ENCODE measurements at places on chromosomes 12 and 14.
A peak's percentile ranks its signal among the peaks of the same experiment; 100 is the strongest.

- H3K27me3 ChIP-seq = no peaks in the 10 kb centered on the region
- no peak overlapping the region for H3K27ac ChIP-seq
- no peaks in the 10 kb centered on the region for H3K4me1 ChIP-seq
- H3K4me3 ChIP-seq = no peak overlapping the region
- DNase-seq = no peak
These were observed 16.3 kb upstream of the RNF34 start for GRCh38 chr12:121383601-121384021.

GRCh38 chr12:103397536-103397935, 98.2 kb downstream of the C12orf42 start:
- no peak overlapping the region for H3K27ac ChIP-seq
- no peak overlapping the region for H3K4me3 ChIP-seq
- H3K36me3 ChIP-seq = peaks cover 7% of the 10 kb centered on the region
- H3K4me1 ChIP-seq = no peaks in the 10 kb centered on the region
- H3K27me3 ChIP-seq = no peaks in the 10 kb centered on the region

DNA sequence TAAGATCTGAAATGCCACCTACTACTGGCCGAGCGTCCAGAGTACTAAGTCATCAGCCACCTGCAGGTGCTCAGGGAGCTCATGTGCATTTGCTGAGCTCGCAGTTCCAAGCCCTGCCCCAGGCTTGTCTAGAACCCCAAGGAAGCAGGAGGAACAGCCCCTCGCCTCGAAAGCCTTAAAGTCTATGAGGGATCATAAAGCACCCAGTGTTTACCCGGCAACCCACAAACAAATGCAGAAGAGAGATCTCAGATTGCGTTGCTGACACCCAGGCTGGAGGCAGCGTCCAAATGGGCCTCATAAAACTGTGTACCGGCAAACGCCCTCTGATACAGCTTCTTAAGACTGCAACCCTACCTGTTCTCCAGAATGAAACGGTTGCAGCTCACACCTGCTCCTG, 6.8 kb downstream of the KDM2B start:
- no peaks in the 10 kb centered on the region for H3K27me3 ChIP-seq
- H3K36me3 ChIP-seq = peaks cover 14% of the 10 kb centered on the region
- peaks cover 7% of the 10 kb centered on the region for H3K4me1 ChIP-seq
- H3K4me3 ChIP-seq = no peak overlapping the region

- H3K36me3 ChIP-seq = peaks cover 24% of the 10 kb centered on the region
- peaks cover 1% of the 10 kb centered on the region for H3K27me3 ChIP-seq
These were observed 1.8 kb upstream of the PARP2 start for GRCh38 chr14:20341646-20342045.

DNA sequence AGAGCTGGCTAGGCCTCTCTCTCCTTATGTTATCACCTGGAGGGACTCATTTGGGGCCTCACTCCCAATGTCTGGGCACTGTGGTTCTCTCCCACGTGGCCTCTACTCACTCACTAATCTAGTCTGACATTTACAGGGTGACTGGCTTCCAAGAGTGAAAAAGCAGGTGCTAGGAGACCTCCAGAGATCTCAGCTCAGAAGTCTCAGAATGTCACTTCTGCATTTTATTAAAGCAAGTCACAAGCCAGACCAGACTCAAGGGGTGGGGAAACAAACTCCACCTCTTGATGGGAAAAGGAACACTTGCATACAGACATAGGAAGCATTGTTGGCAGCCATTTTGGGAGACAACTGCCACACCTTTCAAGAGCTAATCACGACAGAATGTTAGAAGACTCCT, 175.9 kb downstream of the MON2 start:
- no peak overlapping the region for H3K27ac ChIP-seq
- H3K4me1 ChIP-seq = peaks cover 31% of the 10 kb centered on the region
- H3K4me3 ChIP-seq = no peak overlapping the region

- no peak for DNase-seq
- peaks cover 34% of the 10 kb centered on the region for H3K4me1 ChIP-seq
- no peaks in the 10 kb centered on the region for H3K27me3 ChIP-seq
- H3K27ac ChIP-seq = no peak overlapping the region
- H3K36me3 ChIP-seq = no peaks in the 10 kb centered on the region
- no peak overlapping the region for H3K4me3 ChIP-seq
These were observed 156.6 kb downstream of the DAD1 start for GRCh38 chr14:22432348-22432976.

DNA sequence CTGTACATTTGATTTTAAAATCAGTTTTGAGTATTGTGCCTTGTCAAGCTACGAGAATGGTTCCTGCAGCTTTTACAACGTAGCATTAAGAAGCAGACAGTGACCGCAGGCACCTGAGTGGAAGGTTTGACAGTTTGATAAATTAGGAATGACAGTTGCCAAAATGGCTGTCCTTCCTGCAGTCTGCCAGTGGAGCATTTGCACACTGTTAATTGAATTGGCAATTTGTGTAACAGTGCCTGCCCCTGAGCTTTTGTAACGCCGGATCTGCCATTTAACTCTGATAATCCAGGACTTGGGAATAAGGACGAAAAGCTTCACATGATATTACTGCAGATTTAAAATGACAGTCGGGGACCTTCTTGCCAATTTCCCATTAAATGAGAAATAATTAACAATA, 385.3 kb downstream of the NPAS3 start:
- DNase-seq = no peak
- no peak overlapping the region for H3K4me3 ChIP-seq
- H3K4me1 ChIP-seq = no peaks in the 10 kb centered on the region
- H3K27me3 ChIP-seq = no peaks in the 10 kb centered on the region
- H3K27ac ChIP-seq = no peak overlapping the region
- no peaks in the 10 kb centered on the region for H3K36me3 ChIP-seq

- DNase-seq = no peak
- H3K4me1 ChIP-seq = peaks cover 21% of the 10 kb centered on the region
- H3K36me3 ChIP-seq = peaks cover 24% of the 10 kb centered on the region
These were observed 33.9 kb downstream of the FBXO33 start for GRCh38 chr14:39398382-39398781.

DNA sequence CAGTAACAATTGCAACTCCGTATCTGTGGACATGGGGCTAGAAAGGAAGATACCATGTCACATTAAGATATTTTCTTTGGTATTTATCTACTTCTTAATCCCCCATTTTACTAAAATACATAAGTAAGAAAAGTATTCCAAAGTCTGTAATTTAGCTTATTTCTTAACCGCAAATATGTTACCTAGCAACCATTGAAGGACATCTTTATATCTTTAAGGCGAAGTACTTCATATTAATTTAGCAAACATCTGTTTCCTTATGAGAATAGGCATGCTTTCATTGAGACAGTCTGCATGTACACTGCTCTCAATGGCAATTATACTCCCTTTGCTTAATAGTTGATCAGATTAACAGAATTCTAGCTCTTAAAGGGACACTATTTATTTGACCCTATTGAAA, 88.8 kb downstream of the NAV3 start:
- DNase-seq = no peak
- H3K4me1 ChIP-seq = no peaks in the 10 kb centered on the region
- H3K27me3 ChIP-seq = no peaks in the 10 kb centered on the region
- H3K27ac ChIP-seq = no peak overlapping the region

- H3K4me1 ChIP-seq = peaks cover 41% of the 10 kb centered on the region
- peak overlapping the region; percentile 99 for H3K4me3 ChIP-seq
- peaks cover 45% of the 10 kb centered on the region for H3K36me3 ChIP-seq
- H3K27ac ChIP-seq = peak overlapping the region; percentile 99
These were observed 399 bp downstream of the NCAPD2 start for GRCh38 chr12:6494258-6494743.

DNA sequence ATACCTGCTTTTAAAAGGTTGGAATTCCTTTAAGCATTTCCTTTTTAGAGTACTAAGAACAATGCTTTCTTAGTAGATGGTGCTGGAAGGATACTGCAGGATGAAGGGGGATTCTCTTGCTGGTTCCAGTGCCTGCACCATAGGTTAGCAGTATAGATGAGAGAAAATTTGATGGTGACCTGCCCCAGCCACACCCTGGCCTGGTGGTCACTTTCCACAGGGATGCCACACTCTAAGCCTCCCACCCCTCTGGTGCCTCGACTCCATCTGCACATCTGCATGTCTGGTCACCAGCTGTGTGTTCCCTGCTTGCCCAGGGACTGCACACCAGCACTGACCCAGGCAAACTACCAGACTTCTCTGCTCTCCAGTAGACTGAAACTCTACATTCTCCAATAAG, 19.1 kb downstream of the SLC2A3 start:
- no peak for DNase-seq
- no peaks in the 10 kb centered on the region for H3K27me3 ChIP-seq
- peaks cover 25% of the 10 kb centered on the region for H3K4me1 ChIP-seq
- H3K27ac ChIP-seq = no peak overlapping the region
- H3K4me3 ChIP-seq = no peak overlapping the region

DNA sequence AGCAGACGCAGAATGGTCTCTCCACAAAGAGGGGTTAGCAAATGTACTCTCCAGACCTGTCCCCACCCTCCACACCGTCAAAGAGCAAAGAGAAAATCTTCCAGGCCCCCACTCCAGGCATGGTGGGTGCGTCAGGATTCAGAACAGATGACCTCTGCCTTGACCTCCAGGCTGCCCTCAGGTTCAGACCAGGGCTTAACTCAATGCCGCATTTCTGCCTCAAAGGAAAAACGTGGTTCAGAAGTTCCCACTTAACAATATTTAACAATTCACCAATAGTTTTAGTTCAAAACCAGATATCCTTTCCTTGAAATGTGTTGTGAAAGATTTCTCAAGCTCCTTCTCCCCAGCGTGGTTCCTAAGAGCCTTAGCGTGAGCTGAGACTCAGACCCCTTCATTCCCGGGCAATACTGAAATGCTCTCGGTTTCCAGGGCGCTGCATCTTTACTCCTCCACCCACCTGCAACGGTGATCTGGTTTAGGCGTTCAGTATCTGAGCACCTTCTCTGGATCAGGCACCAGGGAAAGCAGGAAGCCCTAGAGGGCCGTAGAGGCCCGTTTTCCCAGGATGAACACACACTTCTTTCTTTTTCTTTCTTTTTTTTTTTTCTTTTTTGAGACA, 22.9 kb downstream of the HSP90AA1 start:
- H3K4me3 ChIP-seq = no peak overlapping the region
- no peaks in the 10 kb centered on the region for H3K27me3 ChIP-seq
- peaks cover 6% of the 10 kb centered on the region for H3K4me1 ChIP-seq
- H3K27ac ChIP-seq = no peak overlapping the region

DNA sequence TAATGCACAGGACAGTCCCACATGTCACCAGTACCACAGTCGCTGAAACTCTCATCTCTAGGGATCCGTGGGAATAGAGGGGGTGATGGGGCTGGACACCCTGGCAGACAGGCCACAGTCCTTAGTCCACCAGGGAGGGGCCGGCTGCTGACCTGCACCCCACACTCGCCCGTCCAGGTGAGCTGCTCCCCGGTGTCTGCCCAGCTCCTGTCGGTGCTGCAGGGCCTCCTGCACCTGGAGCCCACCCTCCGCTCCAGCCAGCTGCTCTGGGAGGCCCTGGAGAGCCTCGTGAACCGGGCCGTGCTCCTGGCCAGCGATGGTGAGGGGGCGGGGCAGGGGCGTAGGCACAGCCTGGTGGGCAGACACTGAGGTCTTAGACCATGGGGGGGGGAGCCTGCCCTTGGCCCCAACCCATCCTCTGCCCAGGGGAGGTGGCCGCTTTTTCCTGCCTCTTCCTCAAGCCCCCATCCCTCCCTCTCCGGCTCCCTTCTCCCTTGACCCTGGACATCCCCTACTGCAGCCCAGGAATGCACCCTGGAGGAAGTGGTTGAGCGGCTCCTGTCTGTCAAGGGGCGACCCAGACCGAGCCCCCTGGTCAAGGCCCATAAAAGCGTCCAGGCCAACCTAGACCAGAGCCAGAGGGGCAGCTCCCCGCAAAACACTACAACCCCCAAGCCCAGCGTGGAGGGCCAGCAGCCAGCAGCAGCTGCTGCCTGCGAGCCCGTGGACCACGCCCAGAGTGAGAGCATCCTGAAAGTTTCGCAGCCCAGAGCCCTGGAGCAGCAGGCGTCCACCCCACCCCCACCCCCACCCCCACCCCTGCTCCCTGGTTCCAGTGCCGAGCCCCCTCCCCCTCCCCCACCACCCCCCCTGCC, 17.1 kb upstream of the ADSS1 start:
- no peak overlapping the region for H3K27ac ChIP-seq
- peaks cover 8% of the 10 kb centered on the region for H3K36me3 ChIP-seq
- DNase-seq = no peak
- H3K4me1 ChIP-seq = no peaks in the 10 kb centered on the region
- H3K4me3 ChIP-seq = no peak overlapping the region

DNA sequence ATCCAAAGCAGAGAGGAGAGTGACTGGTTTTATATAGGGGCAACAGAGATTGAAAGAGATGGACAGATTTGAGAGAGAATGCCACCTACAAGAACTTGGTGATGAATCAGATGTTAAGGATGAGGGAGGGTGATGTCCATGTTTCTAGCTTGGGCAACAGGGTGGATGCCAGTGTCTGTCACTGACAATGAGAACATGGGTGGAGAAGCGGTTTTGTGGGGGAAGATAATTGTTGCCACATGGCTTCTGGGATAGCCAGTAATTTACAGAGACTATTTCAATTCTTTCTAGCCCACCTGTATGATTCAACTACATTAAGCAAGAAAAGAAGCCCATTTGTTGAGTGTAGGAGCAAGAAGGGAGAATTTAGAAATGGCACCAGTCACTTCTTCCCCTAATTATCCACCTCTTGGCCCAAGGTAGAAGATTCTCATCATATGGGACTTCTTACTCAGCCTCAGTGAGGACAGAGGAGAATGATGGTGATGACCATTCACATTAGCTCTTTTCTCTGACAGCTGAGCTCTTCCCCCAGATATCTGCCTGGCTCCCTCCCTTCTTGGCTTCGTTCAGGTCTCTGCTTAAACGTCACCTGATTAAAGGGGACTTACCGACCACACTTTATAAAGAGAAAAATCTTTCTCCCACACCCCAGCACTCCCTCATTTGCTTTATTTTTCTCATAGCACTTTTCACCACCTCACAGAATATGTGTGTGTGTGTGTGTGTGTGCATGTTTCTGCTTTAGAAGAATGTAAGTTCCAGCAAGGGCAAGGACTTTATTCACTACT, 117.8 kb downstream of the DUSP6 start:
- peaks cover 4% of the 10 kb centered on the region for H3K36me3 ChIP-seq
- H3K4me3 ChIP-seq = no peak overlapping the region
- peaks cover 54% of the 10 kb centered on the region for H3K4me1 ChIP-seq
- no peak for DNase-seq
- no peaks in the 10 kb centered on the region for H3K27me3 ChIP-seq
- no peak overlapping the region for H3K27ac ChIP-seq

GRCh38 chr12:41932470-41932991, 212.1 kb downstream of the GXYLT1 start:
- peak; percentile 20 for DNase-seq
- peaks cover 34% of the 10 kb centered on the region for H3K27me3 ChIP-seq
- peak overlapping the region; percentile 75 for H3K4me3 ChIP-seq
- H3K27ac ChIP-seq = no peak overlapping the region
- H3K36me3 ChIP-seq = no peaks in the 10 kb centered on the region

GRCh38 chr14:93959239-93960107, 16.9 kb downstream of the ASB2 start:
- DNase-seq = peak; percentile 92
- peaks cover 97% of the 10 kb centered on the region for H3K4me1 ChIP-seq
- no peaks in the 10 kb centered on the region for H3K27me3 ChIP-seq
- no peaks in the 10 kb centered on the region for H3K36me3 ChIP-seq

DNA sequence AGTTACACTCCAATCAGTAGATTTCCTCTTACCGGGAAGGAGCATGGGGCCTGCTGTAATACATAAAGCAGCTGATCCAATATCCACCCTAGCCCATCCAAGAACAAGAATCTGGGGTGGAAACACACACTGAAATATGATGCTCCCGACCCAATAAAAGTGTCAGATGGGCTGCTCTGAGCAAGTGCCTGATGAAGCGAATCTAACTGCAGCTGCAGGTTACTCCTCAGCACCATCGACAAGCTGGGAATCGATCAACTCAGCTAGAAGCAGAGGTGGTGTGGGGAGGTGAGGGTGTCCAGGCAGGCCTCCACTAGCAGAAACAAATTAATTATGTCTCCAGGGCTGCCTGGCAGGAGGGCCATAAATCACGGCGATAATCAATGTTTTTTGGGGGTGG, 64.0 kb upstream of the WSCD2 start:
- H3K27ac ChIP-seq = no peak overlapping the region
- peaks cover 19% of the 10 kb centered on the region for H3K27me3 ChIP-seq
- no peak overlapping the region for H3K4me3 ChIP-seq
- no peaks in the 10 kb centered on the region for H3K4me1 ChIP-seq
- no peak for DNase-seq
- no peaks in the 10 kb centered on the region for H3K36me3 ChIP-seq

Measured in activated naive CD8-positive, alpha-beta T cell treated with anti-CD3 and anti-CD28 coated beads, Interleukin-2, amount 50 U/mL, for 24 hours (primary cell).